ENCODE measurements at places on chromosomes 6 and 20. TPM values are rescaled to one million over a fixed set of nuclear protein-coding genes. Genes with fewer than 3 reads are reported as not detected.
A peak's percentile ranks its signal among the peaks of the same experiment; 100 is the strongest.

FAM83B gene
- not detected for total RNA-seq

PRND gene
- total RNA-seq, result not detected

PSORS1C2 gene
- total RNA-seq, result not detected

HCRTR2 gene
- total RNA-seq, result not detected

DNA sequence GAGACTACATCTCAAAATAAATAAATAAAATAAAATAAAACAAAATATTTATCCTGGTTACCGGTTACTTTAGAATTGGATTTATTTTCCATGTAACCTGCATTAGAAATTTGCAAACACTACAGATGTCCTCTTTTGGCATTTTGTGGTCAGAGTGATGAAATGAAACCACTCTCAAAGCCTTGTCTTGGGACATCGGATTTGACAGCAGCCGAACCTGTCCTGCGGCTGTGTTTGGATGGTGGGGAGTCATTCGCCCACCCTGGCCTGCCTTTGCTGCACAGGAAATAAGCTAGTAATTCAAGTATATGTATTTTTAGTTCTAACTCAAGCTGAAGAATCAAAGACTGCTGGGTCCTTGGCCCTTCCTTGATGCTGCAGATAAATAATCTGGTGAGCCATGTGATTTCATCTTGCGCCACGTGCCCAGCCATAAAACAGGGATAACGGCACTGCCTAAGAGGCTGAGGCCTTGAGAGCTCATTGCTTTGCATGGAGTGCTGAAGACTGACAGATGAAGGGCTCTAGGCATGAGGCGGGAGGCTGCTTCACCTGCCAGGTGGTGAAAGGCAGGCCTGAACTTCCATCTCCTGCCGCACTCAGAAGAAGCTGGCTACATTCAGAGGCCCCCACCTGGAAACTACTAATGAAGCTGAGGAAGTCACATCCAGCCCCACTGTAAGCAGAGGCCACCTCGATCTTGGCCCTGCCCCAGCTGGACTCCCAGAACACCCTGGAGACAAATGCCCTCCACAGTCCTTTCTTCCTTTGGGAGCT, 76.9 kb downstream of the NOL4L start:
- DNase-seq, result no peak

DNA sequence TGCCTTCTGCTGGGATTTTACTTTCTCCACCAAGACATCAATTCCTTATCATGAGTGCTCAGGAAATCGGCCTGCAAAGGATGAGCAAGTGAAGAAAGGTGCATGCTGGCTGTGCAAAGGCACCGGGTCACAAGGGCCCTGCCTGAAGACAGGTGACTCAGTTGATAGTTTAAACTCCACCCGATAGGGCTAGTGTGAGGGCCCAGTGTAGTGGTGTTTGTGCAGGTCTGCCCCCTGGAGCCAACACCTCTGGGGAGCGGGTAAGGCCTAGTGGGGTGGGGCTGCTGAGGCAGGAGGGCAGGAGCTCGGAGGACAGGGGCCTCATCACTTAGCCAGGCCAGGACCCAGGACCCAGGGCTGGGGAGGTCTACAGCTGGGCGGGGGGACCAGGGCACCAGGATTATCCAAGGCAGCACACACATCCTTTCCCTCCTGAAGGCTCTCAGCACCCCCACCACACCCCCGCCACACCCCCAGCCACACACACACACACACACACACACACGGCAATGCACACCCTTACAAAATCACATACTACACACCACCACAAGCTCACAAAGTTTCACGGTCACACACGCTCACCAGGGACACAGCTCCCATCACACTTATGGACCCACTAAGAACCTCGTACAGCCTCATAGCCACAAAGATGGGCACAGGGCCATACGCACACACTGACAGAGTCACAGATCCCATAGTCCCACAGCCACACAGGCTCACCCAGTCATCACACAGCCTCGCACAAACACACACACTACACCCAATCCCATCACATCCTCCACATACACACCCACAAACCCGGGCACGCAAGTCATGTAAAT, 75.4 kb downstream of the GRM4 start:
- DNase-seq, result no peak

GRCh38 chr6:42400886-42401612, 50.7 kb downstream of the TRERF1 start:
- DNase-seq, result no peak

GRCh38 chr6:52995913-52996645, 995 bp upstream of the GSTA4 start:
- peak; percentile 84 for DNase-seq

DNA sequence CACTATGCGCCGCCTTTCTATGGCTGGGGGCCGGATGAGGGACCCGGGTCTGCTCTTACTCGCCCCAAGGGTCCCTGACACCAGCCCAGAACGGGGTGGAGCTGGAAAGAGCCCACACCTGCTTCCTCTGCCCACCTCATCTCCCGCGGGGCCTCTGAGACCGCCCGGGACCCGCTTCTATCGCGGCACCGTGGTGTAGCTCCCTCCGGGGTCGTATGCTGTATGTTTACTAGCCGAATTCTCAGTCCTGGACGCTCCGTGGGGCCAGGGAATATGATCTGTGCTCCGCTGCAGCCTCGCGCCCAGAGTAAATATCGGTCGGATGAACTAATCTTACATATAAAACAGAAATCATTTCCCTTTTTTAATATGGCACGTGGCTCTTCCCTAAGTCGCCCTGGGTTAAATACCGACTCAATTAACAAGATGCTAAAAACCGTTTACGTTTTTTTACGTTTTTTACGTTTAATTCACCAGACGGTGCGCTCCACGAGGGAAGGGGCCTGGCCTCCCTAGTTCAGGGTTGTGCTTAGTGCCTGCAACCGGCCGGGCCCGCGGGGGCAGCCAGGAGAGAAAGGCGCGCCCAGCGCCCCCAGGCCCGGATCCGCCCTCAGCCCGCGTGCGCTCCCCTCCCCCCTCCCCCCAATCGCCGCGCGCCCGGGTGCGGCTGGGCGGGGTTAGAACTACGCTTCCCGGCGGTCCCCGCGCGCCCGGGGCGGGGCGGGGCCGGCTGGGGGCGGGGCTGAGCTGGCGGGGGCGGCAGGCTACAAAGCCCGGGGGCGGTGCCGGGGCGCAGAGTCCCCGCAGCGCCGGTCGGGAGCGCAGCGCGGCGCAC, at the start of gene RBM38:
RBM38 (plus strand) TSS at position 793 of the 835 bp plus-strand sequence. CDS start 186 bp downstream, outside the sequence.
- DNase-seq, result peak; percentile 70
